Substantia nigra (tissue), 51 donors: ENCODE measurements at places on chromosomes 7 and 10.
A peak's percentile ranks its signal among the peaks of the same experiment; 100 is the strongest.

GRCh38 chr10:3780021-3780770, 4.8 kb downstream of the KLF6 start:
- no peak for DNase-seq

GRCh38 chr10:116371737-116372136, 47.5 kb downstream of the CCDC172 start:
- DNase-seq, result no peak

DNA sequence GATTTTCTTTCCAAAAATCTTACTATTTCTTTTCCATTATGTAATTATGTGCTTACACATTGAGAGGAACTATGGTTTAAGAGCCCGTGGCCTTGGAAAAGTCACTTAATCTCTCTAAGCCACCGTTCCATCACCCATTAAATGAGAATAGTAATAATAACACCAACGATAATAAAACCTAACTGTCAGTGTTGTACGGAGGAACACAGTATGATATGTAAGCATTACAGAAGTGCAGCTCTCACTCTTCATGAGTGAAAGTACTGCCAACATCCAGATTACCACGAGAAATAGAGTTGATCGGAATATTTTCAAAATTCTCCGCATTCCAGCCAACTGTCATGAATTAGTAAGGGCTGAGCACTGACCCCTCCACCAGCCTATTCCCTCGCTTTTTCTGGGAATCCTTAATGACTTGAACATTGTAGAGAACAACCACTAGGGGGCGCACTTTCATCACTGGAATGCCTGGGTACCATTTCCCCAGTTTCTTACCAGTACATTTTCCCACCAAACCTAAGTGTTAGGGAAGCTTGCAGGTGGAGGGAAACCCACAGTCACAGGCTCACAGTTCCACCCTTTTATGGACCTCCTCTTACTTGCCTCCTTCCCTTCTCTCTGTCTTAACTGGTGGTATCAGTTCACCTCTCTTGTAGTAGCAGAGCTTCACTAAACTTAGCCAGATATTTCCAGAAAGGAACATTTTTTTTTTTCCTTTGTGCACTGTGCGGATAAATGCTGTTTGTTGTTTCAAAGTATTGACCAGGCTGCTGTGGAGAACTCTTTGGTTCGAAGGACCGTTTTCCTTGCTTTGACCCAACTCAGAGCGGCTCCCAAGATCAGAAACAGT, 27.8 kb downstream of the NKX2-3 start:
- peak; percentile 3 for DNase-seq

DNA sequence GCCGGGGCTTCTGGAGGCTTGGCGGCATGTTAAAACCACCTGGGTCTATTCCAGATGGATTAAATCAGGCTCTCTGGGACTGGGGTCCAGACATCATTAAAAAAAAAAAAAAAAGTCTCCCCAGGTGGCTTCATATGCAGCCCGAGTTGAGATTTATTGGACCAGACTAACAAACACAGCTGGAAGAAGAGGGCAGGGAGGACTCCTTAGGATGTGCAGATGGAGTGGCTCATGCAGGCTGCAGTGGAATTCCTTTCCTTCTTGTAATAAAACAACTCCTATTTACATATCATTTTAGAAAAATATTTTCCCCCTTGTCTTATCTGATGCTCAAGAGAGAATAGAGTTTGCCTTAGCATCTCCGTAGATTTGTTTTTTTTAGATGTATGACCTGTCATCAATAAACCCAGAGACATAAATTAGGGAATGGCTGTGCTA, 238.1 kb downstream of the CAMK1D start:
- no peak for DNase-seq

- DNase-seq, result no peak
These were observed 13.1 kb downstream of the INHBA start for GRCh38 chr7:41689815-41690214.

DNA sequence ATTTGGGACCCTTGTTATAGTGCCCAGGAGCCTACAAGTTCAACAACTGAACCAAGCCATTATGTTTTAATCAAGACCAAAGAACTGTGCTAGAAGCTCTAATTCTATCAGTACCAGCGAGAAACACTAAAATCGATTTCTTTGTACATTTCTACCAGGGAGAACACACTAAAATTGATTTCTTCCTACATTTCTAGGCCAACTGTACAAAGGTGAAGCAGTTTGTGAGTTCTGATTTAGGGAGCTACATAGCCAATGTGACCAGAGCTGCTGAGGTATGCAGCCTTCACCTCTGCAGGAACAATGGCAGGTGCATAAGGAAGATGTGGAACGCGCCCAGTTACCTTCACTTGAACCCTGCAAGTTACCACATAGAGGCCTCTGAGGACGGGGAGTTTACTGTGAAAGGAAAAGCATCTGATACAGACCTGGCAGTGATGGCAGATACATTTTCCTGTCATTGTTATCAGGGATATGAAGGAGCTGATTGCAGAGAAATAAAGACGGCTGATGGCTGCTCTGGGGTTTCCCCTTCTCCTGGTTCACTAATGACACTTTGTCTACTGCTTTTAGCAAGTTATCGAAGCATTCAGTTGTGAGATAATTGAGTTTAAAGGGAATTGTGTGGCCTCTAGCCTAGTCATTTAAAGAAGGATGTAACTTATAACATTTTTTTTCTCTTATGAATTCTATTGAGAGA, 31.7 kb downstream of the HYAL4 start:
- DNase-seq, result no peak

GRCh38 chr7:51817694-51818225, 501.2 kb upstream of the COBL start:
- DNase-seq, result no peak

GRCh38 chr7:124033095-124033806, 384 bp upstream of the TMEM229A start:
- DNase-seq, result peak; percentile 69

DNA sequence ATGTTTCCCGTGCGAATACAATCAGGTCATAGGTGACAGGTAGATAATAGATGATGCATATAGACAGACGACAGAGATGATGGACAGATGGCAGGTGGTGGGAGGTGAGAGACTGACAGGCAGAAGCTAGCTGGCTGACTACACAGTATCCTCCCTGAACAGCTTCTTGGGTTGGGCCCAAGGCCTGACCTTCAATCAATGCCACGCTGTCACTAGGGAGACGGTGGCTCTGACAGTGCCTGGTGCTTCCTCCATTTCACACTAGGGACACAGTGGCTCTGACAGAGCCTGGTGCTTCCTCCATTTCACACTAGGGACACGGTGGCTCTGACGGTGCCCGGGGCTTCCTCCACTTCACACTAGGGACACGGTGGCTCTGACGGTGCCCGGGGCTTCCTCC, 200.1 kb downstream of the DIP2C start:
- DNase-seq, result no peak

DNA sequence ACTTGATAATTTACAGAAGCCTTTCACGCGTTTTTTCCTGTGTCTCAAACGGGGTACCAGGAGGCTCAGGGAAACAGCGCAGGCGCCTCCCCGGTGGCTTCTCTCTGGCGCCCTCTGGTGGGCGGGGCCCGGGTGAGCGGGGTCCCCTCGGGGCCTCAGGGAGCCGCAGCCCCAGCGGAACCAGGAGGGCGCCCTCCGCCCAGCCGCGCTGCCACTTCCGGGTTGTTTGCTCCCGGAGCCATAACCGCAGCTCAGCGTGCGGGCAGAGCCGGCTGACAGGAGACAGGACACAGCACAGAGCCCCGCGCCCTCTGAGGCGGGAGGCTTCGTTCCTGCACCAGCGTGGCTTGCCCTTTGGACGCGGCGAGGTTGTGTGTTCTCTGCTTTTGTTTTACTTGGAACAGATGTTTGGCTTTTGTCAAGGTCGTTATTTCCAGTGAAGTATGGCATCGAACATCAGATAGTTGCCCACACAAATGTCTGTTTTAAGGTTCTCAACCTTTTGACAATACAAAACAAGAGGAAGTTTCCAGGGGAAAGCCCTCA, 6.9 kb upstream of the CYP2E1 start:
- peak; percentile 71 for DNase-seq

GRCh38 chr7:110664803-110665202, 426.1 kb upstream of the LRRN3 start:
- DNase-seq, result no peak

DNA sequence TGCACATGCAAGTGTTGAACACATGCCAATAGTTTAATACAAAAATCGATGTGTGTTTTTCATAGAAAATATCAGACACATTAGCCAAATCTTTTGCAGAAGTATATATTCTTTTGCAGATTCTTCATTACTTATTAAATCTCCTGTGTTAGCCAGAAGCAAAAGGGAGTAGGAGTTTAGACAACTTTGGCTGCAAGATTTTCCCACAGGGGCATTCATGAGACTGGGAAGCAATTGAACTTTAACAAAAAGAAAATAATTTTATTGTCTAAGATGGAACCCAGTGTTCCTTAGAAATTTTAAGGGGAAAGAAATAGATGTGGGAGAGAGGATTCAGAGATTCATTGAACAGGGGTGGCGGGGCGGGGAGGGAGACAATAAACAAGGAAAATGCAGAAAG, 1336.0 kb downstream of the GATA3 start:
- DNase-seq, result no peak

DNA sequence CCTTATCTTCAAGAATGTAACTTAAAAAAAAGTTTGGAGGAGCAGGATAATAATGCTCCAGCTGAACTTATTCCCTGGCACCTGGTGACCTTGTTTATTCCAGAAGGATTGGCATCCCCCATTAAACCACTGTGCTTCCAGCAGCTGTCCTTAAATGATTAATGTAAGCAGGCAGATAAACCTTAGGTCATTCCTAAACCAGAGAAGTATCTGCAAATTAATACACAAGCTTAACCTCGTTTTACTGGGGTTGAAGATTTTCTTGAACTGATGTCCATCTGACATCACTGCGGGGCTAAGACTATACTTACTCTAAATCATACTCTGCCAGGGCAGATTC, 116.1 kb upstream of the PALS2 start:
- DNase-seq, result no peak

DNA sequence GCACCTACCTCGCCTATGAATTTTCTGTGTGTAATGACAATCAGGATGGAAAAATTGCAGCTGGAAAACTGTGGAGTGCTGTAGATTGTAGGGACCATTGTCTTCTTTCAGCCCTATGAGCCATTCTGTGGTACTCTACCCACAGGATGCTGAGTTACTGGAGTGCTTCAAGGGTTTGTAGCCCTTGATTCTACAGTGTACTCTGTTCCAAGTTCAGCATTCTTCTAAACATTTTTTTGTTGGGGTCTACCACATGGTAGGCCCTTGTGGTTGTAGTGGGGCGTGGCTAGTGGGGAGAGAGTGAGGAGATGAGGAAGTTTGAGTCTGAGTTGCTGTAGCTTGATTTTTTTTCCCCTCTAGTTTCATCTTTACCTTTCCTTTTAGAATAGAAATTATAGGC, 33.5 kb downstream of the REEP3 start:
- no peak for DNase-seq

GRCh38 chr7:114183311-114184088, 231.1 kb upstream of the FOXP2 start:
- DNase-seq, result no peak

DNA sequence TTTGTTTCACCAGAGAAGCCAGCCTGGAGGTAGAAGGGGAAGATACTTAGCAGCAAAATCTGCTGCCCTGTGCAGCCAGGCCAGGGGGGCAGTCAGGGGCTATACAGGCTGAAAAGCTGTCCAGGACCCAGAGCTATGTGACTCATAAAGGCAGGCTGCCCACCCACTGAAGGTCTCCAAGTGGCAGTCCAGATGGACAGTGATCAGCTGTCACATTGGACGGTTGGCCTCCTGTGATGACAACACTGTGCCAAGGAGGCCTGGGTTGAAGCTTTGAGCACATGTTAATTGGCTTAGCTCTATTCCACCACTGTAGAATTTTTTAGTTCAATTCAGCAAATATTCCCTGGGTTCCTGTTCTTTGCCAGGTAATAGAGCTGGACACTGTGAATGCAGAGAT, 577.3 kb upstream of the GALNT17 start:
- no peak for DNase-seq

DNA sequence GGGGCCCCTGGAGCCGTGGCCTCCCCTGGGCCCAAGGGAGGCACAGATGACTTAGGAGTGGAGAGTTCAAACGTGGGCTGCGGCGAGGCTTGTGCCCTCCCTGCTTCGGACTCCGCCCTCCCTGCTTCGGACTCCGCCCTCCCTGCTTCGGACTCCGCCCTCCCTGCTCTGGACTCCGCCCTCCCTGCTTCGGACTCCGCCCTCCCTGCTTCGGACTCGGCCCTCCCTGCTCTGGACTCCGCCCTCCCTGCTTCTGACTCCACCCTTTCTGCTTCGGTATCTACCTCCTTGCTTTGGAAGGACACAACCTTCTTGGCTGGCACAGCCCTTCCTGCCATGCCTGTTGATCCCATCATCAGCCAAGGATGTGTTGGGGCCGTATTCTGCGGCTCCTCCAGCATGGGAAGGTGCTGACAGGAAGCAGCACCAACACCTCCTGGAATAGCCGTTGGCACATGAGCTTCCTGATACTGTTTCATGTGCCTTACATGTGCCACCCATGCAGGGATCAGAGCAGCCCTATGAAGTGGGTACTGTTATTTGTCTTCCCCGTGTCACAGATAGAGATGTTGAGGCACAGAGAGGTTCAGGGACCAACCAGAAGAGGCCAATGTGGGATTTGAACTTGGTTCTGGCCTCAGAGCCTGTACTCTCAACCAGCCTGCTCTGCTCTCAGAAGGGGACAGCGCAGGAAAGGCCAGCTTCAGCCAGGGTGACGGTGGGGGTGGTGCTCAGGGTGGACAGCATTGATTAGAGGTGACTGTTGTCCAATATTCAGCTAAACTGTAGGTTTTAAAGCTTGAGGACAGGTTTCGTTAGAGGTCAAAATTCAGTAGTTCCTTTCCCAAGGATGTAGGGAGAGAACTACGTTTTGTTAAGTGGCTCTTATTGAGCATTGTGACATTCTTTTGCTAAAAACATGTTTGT, 114.5 kb downstream of the NKX6-2 start:
- no peak for DNase-seq

GRCh38 chr10:102517553-102517952, 13.8 kb downstream of the SUFU start:
- no peak for DNase-seq

DNA sequence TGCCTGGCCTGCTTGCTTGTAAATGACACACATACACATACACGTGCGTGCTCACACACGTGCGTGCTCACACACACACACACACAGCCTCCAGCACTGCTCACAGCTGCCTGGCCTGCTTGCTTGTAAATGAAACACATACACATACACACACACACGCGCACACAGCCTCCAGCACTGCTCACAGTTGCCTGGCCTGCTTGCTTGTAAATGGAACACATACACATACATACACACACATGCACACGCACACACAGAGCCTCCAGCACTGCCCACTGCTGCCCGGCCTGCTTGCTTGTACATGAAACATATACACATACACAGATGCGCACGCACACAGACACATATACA, 397.2 kb downstream of the PLXNA4 start:
- no peak for DNase-seq

- no peak for DNase-seq
These were observed 13.5 kb downstream of the KCNH2 start for GRCh38 chr7:150964593-150965111.
